ENCODE measurements at places on chromosomes 12 and 14. TPM values are rescaled to one million over a fixed set of nuclear protein-coding genes. Genes with fewer than 3 reads are reported as not detected.

Gene GLTP
- total RNA-seq = 65.3 TPM

Gene ANO2
- total RNA-seq = not detected

Gene SLC38A4
- 0.27 TPM for total RNA-seq

Gene IGF1
- not detected for total RNA-seq

Gene CCDC198
- not detected for total RNA-seq

Gene PRR4
- total RNA-seq = 0.31 TPM

Gene PLEKHG7
- not detected for total RNA-seq

Gene NEK9
- 11.4 TPM for total RNA-seq

Gene PZP
- not detected for total RNA-seq

Gene TMEM121
- 2.7 TPM for total RNA-seq

Gene LGR5
- not detected for total RNA-seq

Gene HOXC4
- 4.1 TPM for total RNA-seq

Gene ASCL1
- not detected for total RNA-seq

Gene TPPP2
- not detected for total RNA-seq

Gene KCTD10
- 30.1 TPM for total RNA-seq

Gene INSM2
- total RNA-seq = not detected

Gene GPRC5A
- 1.2 TPM for total RNA-seq

Gene AQP2
- not detected for total RNA-seq

Gene NUAK1
- 4.8 TPM for total RNA-seq

Gene TRAFD1
- 24.9 TPM for total RNA-seq

Gene KLRC2
- total RNA-seq = not detected

Gene RERG
- total RNA-seq = not detected

Gene OTOGL
- total RNA-seq = not detected
